ENCODE measurements at places on chromosomes 6 and 20.
A peak's percentile ranks its signal among the peaks of the same experiment; 100 is the strongest.

- DNase-seq = peak; percentile 83
Observed at GRCh38 chr20:58892141-58892931, 39.8 kb downstream of the GNAS start.

DNA sequence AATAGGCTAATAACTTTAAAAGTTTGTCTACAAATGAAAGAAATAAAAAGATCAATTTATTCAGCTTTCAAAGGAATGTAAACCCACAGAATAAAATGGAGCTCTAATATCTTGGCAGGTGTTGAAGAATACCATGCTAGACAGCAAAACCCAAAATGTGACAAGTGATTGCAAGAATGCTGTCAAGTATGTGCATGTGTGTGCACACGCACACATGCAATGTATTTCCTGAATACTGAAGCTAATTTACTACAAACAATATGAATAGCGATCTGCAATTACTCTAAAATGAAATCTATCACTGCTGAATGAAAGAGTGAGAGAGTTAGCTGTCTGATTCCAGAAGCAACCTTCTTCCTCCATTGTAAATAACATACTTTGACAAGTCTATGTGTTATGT, 179.2 kb upstream of the HSF2 start:
- no peak for DNase-seq

GRCh38 chr6:114007516-114007915, 36.6 kb upstream of the HDAC2 start:
- peak; percentile 37 for DNase-seq

DNA sequence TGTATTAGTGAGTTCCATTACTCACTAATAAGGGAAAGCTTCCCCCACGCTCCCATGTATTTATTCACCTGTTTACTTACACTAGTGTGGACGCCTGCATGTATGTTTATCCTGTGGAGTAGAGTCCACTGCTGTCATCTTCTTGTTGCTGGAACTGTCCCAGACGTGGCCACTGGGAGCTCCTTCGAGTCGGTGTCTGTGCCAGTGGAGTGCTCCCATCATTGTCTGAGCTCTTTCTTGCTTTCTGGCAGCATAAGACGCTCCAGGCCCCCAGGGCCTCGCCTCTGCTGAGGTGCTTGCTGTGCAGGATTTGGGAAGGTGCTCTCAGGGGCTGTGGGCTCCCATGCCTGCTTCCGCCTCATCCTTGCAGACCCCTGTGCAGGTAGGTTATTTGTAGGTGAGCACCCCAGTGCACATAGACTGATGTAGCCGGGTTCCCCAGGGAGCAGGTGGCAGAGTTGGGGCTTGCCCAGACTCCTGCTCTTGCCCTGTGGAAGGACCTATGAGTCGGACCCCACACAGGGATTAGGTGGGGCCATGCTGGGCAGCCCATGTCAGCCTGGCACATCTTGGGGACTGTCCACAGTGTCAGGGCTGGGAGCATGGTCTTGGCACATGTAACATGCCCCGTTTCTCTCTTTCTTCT, 16.6 kb downstream of the PHACTR3 start:
- DNase-seq = no peak

GRCh38 chr6:132052096-132052495, 100.9 kb upstream of the CCN2 start:
- no peak for DNase-seq

GRCh38 chr6:166097914-166098522, 69.6 kb downstream of the TBXT start:
- peak; percentile 16 for DNase-seq

DNA sequence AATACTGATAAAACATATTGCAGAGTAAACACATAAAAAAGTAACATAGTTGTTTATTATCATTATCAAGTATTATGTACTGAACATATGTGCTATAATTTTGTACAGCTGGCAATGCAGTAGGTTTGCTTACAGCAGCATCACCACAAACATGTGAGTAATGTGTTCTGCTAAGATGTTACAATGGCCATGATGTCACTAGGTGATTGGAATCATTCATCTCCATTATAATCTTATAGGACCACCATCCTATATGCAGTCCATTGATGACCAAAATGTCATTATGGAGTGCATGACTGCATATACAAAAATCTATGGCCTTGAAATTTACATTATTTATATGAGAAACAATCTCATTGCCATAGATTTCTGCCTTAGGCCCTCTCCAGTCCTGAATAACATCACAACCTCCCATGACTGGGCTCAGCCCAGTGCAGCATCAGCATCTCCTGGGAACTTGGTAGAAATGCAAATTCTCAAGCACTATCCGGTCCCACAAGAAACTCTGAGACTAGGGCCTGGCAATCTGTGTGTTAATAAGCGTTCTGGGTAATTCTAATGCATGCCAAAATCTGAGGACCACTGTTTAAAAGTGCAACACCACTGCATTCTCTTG, 352.0 kb upstream of the MARCKS start:
- no peak for DNase-seq

DNA sequence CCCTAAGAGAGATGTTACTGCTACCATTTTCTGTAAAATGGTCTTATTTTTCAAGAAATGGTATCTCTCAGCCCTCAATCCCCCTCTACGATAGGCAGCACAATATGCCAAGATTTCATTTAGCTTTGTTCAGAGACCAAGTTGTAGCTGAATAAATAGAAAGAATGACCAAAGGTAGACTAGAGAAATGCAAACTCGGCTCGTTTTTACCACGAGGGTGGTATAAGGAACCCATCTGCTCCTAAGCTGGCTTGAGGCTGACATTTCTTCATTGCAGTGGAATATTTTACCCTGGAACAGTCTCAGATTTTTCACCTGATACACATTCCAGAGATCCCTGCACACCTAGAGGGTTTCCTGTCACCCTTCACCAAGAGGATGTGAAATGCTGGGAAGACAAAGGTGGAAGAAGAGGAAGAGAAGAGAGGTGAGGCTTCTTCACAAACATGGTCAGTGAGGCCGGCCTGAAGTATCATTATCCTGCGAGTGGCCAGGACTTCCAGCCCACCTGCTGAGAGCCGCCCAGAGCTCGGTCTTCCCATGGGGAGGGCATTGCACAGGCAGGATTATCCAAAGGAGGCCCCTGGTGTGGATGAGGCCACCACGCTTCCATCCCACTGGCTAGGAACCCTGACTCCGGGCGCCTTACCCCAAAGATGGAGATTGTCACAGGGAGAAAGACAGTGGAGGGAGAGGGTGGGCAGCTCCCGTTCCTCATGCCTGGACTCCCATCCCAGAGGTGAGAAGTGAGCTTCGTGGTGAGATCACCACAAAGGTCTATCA, 57.1 kb upstream of the AFDN start:
- DNase-seq = no peak

- DNase-seq = no peak
Observed at GRCh38 chr6:152532556-152533422, 104.4 kb downstream of the SYNE1 start.

- DNase-seq = no peak
Observed at GRCh38 chr6:107235511-107235910, 120.2 kb upstream of the BEND3 start.

DNA sequence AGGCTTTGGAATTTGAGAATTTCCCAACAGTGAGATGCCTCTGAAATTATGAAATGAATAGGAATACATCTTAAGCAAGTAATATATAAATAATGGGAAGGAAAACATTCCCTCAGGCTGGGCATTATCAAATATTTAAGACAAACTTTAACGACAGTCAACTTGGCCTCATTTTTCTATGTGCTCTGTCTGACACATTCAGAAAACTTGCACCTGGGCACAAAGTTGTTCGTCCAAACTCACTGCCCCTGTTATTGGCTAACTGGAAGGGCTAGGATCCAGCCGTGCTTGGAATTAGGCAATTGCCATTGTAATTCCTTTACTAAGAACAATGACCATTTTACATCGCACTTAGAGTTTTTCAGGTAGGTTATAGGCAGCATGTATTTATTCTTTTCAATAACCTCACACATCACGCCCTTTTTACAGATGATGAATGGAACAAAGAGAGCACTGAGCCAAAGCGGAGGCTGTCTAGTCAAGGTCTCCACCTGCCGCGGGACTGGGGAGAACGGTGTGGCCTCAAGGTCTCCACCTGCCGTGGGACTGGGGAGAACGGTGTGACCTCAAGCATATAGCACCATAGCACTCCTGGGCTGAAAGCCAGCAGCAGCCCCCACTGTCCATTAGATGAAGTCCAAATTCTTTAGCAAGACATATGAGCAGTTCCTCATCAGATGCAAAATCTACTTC, 40.7 kb upstream of the FOXQ1 start:
- no peak for DNase-seq

GRCh38 chr6:99138445-99138844, 190.7 kb upstream of the FBXL4 start:
- no peak for DNase-seq

DNA sequence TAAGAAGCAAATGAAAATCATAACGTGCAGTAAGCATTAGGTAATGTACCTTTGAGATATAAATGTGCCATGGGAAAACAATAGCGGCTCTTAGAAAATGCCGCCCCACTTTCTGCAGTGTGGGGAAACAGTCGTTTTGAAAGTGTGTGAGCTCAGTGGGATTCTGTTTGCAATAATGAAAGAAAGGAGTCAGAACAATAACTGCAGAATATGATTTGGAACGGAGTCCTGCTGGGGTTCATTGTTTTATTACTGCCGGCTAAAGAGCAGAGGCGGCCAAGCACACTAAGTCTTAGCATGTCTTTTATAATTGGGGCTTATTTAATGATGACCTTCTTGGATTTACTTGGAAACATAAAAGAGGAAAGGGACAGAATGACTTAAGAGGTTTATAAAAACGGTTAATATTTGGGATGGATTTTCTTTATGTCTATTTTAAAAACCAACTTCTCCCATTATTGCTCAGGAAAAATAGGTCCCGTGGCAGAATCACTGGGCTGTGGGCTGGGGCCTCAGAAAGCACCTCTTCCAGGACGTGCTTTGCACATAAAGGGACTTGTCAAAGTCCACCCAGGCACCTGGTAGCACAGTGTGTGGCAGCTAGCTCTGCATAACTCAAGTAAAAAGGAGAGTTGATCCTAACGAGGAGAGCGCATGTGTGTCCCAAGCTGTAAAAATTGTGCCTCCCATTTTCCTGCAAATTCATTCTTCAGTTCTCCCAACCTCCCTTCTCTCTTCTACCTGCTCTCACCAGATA, 44.0 kb upstream of the SLC22A16 start:
- no peak for DNase-seq

DNA sequence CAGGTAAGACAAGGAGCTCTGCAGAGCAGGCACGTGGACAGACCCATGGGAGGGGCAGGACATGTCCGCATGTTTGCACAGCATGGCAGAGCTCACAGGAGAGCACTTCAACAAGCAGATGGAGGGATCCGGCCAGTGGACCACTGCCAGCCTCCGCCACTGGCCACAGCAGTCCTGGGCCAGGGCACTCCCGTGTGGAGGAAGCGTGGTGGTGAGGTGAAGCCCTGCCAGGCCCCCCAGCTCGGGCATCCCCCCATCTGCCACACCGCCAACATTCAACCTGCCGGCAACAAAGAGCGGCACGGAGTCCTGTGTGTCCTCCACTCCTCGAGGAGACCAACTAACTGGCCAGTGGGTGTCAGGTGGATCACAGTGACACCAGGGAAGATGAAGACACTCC, 104.3 kb upstream of the AGPAT4 start:
- no peak for DNase-seq

DNA sequence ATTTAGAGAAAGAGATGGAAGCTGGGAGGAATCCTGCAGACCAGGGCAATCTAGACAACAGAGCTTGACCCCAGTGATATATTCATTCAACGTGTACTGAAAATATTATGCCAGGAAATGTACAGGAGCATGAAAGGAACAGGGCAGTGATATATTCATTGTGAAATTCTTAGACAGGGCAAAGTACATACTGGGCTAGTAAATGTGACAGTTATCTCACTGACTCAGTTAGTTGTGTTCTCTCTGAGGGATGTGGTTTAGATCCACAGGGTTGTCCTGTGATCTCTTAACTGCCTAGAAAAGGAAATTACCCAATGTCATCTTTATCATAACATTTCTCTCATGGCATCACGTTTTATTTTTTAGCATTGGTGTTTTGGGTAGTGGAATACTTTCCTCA, 891.3 kb downstream of the EYS start:
- DNase-seq = no peak

- DNase-seq = no peak
Observed at GRCh38 chr20:31723069-31723318, 326 bp upstream of the BCL2L1 start.

GRCh38 chr20:29873946-29874345, 1383.5 kb upstream of the DEFB115 start:
- DNase-seq = no peak

GRCh38 chr6:37500294-37500608, 558 bp upstream of the CCDC167 start:
- no peak for DNase-seq

- DNase-seq = no peak
Observed at GRCh38 chr6:149924933-149925252, 2.0 kb upstream of the RAET1G start.

DNA sequence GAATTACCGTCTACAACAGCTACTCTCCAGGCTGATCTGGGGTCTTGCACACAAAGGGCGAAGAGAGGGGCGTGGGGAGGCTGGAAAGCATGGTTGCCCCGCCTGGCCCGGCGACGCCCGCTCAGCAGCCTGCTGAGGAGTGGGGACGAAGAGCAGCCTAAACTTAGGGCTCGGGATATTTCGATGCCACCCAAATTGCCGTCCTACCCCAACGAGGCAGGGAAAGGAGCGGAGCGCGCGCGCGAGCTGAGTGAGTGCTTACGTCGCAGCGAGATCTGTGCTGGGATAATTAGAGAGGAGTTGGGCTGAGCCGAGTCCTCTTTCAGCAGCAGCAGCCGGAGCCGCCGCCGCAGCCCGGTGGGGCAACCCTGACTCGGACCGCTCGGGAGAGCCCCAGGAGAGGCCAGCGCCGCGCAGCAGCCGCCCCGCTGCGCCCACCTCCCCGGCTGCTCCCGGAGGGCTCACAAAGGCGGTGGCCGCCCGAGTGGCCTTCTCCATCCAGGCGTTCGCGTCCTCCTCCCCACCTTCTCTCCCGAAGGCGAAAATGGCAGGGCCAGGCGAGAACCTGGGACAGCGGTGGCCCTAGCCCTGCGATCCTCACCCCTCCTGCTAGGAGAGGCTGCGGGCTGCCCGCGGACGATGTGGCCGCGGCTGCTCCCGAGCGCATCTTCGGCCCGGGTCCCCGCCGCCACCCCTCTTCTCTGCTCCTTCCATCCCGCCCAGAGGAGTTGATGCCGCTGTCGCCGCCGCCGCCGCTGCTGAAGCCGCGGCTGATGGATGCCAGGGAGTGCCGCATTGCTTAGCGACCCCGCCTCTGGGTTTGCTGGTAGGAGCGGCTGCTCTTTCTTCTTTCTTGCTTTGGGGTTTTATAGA, at the start of gene CLVS2:
TSS of gene CLVS2 (plus strand) at position 315 of the 873 bp plus-strand sequence. CDS start 1,543 bp downstream, outside the sequence.
- DNase-seq = no peak

DNA sequence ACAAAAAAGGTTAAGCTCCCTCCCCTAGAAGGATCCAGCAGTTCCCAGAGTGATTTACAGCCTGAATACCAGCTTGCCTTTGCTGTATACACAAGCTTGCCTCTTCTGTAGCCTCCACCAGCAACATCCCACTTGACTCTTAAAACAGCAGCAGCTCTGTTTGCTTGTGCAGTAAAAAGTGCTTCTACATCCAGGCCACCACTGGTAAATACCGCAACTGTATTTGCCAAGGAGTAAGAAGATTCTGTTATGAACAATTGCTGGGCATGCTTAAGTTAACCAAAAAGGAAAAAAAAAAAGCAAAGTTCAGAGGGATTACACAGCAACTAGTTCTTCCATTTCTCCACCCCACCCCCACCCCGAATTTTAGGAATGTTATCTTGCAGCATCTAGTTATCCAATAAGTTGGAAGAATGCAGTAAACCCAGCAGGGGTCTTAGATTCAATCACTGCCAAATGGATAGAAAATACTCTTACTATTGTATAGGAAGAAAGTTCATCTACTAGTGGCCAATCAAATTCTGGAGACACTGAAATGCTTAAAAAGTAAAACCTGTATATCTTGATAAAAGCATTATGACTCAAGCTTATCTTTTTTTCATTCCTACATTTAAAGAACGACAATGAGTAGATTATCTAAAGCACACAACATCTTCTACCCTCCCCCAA, 4.8 kb downstream of the SALL4 start:
- DNase-seq = no peak
